ENCODE measurements at places on chromosomes 12 and 14.

GRCh38 chr12:31214626-31215517, 111.1 kb downstream of the SINHCAF start:
- DNase-seq, result no peak
- no peak overlapping the region for H3K27ac ChIP-seq

DNA sequence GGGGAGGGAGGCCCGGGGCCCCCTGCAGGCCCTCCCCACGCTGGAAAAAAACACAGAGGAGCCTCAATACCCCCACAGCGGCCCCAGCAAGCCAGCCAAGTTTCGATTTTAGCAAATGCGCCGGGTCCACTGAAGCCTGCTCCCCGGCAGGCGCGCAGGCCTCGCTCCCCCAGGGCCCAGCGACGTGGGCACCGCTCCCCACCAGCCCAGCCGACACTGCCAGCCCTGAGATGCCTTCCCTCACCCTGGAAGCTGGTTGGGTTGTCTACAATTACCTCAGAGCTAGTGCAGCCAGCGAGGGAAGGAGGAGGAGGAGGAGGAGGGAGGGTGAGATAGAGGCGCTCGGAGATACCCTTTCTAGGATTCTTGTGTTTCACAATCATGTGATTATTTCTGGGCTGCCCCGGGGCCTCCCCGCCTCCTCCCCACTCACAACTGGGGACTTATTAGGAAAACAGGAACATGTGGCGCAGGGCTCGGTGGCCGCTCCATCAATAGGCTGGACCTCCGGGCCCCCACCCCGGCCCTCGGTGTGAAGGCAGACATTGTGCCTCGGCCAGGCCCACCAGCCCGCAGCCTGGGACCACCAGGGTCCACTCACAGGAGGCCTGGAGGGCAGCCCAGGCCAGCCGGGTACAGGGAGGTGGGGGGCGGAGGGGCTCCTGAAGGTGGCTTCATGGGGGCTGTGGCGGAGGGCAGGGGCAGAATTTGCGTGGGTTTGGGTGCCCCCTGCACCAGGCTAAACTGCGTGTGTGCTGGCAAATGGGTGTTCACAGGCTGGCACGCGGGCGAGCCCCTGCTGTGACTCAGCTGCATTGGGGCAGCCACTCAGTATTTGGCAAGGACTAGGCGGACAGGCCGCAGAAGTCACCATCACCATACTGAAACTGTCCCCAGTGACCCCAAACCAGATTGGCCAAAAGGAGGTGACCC, 109.9 kb downstream of the NCOR2 start:
- H3K4me1 ChIP-seq, result no peaks in the 10 kb centered on the region
- no peak for DNase-seq
- H3K36me3 ChIP-seq, result peaks cover 6% of the 10 kb centered on the region
- no peak overlapping the region for H3K4me3 ChIP-seq
- H3K27ac ChIP-seq, result no peak overlapping the region

DNA sequence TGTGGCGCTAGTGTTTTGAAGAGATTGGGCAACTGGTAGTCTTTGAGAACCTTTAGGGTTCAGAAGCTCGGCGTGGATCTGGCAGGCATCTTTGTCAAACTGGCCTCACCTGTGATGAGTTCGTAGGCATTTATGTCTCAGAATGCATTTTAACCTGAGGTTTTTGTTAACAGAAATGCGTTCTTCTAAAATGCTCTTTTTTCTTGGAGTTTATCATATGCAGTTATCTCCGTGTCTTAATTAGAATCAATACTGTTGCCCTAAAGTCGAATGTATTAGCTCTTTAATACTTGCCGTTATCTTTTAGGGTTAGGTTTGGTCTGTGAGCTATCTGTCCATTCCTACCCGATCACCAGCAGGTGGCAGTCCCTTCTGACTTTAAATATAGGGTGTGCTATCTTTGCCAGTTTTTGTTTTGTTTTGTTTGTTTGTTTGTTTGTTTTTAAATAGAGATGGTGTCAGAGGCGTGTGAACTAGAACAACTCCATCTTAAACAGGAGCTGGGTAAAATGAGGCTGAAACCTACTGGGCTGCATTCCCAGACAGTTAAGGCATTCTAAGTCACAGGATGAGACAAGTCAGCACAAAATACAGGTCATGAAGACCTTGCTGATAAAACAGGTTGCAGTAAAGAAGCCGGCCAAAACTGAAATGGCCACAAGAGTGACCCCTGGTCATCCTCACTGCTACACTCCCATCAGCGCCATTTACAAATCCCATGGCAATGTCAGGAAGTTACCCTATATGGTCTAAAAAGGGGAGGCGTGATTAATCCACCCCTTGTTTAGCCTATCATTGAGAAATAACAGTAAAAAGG, 1.4 kb downstream of the ATF1 start:
- H3K36me3 ChIP-seq, result no peaks in the 10 kb centered on the region
- peak; percentile 72 for DNase-seq
- H3K4me3 ChIP-seq, result peak overlapping the region; percentile 78

- H3K27me3 ChIP-seq, result no peaks in the 10 kb centered on the region
- H3K36me3 ChIP-seq, result no peaks in the 10 kb centered on the region
- no peaks in the 10 kb centered on the region for H3K4me1 ChIP-seq
- no peak overlapping the region for H3K27ac ChIP-seq
- H3K4me3 ChIP-seq, result no peak overlapping the region
Measured at GRCh38 chr12:88253371-88253978, 111.4 kb downstream of the TMTC3 start.

DNA sequence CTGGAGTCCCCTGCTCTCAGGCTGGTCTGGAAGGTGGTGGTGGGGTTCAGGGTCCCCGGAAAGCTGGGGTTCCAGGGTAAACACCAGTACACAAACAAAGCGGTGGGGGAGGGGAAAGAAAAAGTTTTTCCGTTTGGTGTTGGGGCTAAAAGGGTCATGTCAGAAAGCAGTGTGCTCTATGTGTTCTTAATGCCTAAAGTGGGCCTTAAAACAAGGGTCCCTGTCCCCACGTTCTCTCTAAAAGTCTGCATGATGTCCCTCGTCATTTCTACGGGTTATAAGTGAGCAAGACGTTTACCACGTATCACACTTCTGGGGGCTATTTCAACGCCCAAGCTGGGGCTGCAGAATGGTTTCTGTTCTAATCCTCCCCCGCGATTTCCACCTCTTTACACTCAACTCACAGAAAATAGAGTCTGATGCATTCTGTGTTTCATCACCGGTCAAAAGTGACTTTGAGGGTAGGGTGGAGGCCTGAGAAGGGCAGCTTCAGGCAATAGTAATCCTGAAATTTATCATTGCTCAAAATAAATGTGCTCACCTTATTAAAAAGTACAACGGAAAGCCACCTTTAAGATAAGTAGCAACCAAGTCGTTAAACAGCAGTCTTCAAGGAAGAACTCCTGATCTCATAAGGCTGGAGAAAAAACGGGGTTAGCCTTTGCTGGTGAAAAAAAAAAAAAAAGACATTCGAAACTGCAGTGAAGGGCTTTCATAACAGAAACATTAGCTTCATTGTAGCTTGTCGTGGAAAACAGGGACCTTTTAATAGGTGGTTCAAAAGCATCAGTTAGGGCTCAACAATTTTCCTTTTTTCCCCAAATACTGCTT, 63.9 kb upstream of the PTGR2 start:
- peaks cover 10% of the 10 kb centered on the region for H3K4me1 ChIP-seq
- no peak overlapping the region for H3K27ac ChIP-seq
- no peaks in the 10 kb centered on the region for H3K27me3 ChIP-seq
- DNase-seq, result no peak
- H3K36me3 ChIP-seq, result no peaks in the 10 kb centered on the region

GRCh38 chr12:94263905-94264561, 115.7 kb downstream of the PLXNC1 start:
- peak; percentile 96 for DNase-seq
- peaks cover 7% of the 10 kb centered on the region for H3K4me1 ChIP-seq

DNA sequence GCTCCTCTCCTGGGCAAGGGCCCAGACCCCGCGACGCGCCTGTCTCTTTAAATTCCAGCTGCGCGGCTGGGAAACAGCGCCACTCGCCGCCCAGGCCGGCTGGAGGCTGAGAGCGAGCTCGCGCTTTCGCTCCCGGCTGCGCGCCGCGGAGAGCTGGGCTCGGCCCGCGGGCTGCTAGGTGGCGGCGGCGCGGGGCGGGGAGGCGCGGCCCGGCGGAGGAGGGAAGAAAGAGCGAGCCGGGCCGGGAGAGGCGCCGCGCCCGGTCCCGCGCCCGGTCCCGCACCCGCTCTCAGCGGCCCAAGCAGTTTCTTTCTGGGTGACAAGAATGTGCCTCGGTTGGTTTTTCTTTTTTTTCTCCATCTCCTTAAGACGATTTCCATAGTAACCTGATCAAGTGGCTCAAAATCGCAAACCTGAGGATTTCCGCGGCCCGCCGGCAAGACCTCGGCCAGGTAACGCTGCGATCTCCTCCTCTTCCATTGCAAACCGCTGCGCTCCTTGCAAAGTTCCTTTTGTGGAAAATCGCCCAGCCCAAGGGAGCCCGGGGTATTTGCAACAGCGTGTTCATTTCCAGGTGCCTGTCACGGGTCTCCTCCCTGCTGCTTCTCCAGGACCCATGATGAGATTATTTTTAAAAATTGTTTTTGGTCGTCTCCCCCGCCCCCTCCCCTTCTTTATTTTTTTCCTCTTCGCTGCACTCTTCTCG, 259.5 kb upstream of the E2F7 start:
- H3K4me3 ChIP-seq, result peak overlapping the region; percentile 45
- peak; percentile 84 for DNase-seq
- no peaks in the 10 kb centered on the region for H3K36me3 ChIP-seq
- H3K4me1 ChIP-seq, result no peaks in the 10 kb centered on the region
- H3K27me3 ChIP-seq, result peaks cover 4% of the 10 kb centered on the region

DNA sequence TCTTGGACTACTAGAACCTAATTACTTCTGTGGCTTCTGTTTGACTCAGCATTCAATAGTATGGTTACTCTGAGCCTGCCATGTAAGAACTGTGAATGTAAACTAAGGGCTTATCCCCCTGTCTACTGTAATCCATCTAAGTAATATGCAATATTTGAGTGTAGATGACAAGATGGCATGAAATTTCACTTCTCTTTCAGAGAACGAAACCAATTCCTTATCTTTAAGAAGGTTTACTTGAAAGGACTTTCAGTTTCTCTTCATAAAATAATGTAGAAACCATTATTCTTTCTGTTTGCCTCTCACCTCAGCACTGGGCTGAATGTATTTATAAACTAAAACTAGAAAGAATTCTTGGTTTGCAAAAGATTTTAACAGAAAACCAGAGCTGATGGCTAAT, 60.4 kb upstream of the ARID2 start:
- H3K27me3 ChIP-seq, result no peaks in the 10 kb centered on the region
- H3K27ac ChIP-seq, result no peak overlapping the region
- H3K4me1 ChIP-seq, result peaks cover 2% of the 10 kb centered on the region
- H3K36me3 ChIP-seq, result no peaks in the 10 kb centered on the region
- no peak overlapping the region for H3K4me3 ChIP-seq

- no peak for DNase-seq
- H3K27ac ChIP-seq, result no peak overlapping the region
- H3K36me3 ChIP-seq, result no peaks in the 10 kb centered on the region
Measured at GRCh38 chr14:77064521-77065178, 33.4 kb upstream of the CIPC start.

DNA sequence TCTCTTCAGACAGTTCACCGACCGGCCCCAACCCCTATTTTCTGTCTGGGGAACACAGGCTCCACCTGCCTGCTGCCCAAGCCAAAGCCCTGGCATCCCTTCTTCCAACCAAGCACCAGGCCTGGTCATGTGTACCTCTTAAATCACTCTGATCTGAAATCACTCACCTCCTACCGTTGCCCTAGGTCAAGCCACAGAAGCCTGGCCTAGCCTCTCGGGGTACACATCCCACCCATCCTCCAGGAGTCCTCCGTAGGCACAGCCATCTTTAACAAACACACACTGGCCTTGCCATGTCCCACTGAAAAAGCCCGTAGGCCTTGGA, 81.8 kb downstream of the IRF2BPL start:
- H3K27me3 ChIP-seq, result no peaks in the 10 kb centered on the region
- no peak for DNase-seq
- H3K4me1 ChIP-seq, result peaks cover 12% of the 10 kb centered on the region
- H3K36me3 ChIP-seq, result no peaks in the 10 kb centered on the region
- peak overlapping the region; percentile 63 for H3K27ac ChIP-seq
- H3K4me3 ChIP-seq, result no peak overlapping the region

GRCh38 chr12:86950043-86950442, 693.9 kb upstream of the MGAT4C start:
- no peak overlapping the region for H3K4me3 ChIP-seq
- H3K27me3 ChIP-seq, result no peaks in the 10 kb centered on the region
- DNase-seq, result no peak
- no peak overlapping the region for H3K27ac ChIP-seq

GRCh38 chr14:77707355-77707723, 484 bp downstream of the ALKBH1 start:
- no peak overlapping the region for H3K27ac ChIP-seq
- no peaks in the 10 kb centered on the region for H3K27me3 ChIP-seq
- peak overlapping the region; percentile 100 for H3K4me3 ChIP-seq

DNA sequence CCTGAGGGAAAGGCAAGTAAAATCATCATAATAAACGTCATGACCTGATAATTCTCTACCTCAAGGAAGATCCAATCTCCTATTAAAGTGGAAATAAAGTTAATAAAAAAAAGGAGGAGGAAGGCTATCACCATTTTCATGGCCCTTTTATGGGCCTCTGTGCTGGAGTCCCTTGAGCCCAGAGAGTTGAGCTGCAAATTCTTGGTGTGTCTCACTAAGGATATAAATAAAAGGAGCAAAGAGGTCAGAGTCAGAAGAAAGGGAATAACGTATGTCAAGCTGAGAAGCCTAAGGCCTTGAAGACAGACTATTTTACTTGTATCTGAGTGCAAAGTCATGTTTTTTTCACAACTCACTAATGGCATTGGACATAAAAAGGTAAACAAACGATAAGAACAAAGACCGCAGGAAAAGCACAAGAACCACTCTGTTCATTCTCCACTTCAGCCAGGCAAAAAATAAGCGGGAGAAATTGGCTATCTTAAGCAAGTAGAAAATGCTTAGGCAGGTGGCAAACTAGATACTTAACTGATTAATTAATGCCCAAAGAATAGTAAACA, 12.0 kb upstream of the SMIM10L1 start:
- H3K36me3 ChIP-seq, result no peaks in the 10 kb centered on the region
- no peak overlapping the region for H3K27ac ChIP-seq
- H3K4me1 ChIP-seq, result no peaks in the 10 kb centered on the region
- DNase-seq, result no peak
- no peak overlapping the region for H3K4me3 ChIP-seq

- no peaks in the 10 kb centered on the region for H3K27me3 ChIP-seq
- no peaks in the 10 kb centered on the region for H3K36me3 ChIP-seq
- no peak overlapping the region for H3K4me3 ChIP-seq
- no peak overlapping the region for H3K27ac ChIP-seq
- H3K4me1 ChIP-seq, result peaks cover 2% of the 10 kb centered on the region
- DNase-seq, result no peak
Measured at GRCh38 chr14:71433303-71433702, 498.9 kb upstream of the RGS6 start.

- no peak overlapping the region for H3K4me3 ChIP-seq
- H3K27me3 ChIP-seq, result no peaks in the 10 kb centered on the region
- no peaks in the 10 kb centered on the region for H3K36me3 ChIP-seq
- no peak overlapping the region for H3K27ac ChIP-seq
- peaks cover 2% of the 10 kb centered on the region for H3K4me1 ChIP-seq
Measured at GRCh38 chr14:73777420-73777819, 63.2 kb upstream of the PNMA1 start.

All from mesendoderm (in vitro differentiated cells).